Amniotic stem cell (primary cell): ENCODE measurements at places on chromosomes 7 and 10.

DNA sequence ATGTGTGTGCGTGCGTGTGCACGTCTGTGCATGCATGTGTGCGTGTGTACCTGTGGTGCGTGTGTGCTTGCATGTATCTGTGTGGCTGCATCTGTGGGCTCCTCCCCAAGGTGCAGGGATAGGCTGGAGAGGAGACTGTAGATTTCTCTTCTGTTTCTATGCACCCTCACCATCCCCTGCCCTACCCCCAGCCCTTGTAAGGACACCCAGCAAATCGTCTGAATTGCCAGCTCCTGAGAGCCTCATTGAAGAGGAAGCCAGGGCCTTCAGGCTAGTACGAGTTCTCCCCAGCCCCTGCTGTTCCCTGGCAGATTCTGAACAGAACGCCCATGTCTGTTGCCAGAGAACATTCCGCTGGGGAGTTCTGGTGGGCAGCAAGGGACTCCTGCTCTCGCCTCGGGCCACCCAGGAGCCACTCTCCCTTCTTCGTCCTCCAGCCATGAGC lies 17.0 kb upstream of the TRIM8 start:
- no peak for DNase-seq

DNA sequence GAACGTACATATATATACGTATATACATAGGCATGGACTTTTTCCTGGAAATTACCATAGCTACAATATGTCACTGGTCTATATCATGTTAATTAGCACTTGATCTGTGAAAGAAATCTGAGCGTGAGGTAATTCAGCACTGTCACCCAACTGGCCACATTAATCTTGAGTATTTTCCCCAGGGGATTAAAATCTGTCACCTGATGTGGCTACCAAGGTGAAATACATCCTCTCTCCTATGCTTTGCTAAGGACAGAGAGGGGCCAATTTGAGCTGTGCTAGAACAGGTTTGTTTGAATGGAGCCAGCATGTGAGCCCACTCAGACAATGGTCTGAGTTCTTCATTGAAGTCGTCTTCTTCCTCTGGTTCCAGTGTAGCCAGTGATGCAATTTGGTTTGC lies 33.3 kb downstream of the CYCS start:
- DNase-seq: no peak

DNA sequence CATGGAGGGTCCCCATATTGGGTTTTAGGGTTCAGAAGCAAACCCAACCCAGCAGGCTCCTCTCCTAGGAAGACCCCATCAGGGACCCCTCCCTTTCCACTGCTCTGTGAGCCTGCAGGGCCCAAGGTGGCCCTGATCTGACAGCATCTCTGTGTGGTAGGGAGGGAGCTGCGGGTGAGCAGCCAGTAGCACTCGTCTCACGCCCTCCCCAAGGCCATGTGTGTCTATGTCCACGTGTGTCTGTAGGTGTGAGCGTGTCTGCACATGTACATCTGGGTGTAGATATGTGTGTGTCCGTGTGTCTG lies 103.5 kb upstream of the FAM20C start:
- DNase-seq: no peak

DNA sequence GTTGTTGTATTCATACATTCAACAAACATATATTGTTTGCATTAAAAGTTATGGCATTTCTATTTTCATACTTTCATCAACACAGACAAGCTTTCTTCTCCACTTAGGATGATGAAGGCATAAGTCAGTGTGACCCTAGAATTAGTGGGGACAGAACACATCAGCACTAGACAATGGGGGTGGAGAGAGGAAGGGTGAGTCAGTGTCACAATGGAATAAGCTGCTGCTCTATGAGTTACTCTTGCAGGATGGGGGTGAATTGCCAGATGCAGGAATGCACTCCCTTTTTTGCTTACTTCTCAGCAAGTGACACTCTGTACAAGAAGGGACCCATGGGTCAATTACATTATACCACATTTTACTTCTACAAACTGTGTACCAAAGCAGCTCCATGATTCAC lies 74.0 kb downstream of the DGKI start:
- DNase-seq: peak; percentile 15

GRCh38 chr10:108975459-108976058 lies 947.8 kb downstream of the XPNPEP1 start:
- DNase-seq: no peak

GRCh38 chr10:78231327-78231726 lies 197.7 kb downstream of the RPS24 start:
- DNase-seq: no peak

DNA sequence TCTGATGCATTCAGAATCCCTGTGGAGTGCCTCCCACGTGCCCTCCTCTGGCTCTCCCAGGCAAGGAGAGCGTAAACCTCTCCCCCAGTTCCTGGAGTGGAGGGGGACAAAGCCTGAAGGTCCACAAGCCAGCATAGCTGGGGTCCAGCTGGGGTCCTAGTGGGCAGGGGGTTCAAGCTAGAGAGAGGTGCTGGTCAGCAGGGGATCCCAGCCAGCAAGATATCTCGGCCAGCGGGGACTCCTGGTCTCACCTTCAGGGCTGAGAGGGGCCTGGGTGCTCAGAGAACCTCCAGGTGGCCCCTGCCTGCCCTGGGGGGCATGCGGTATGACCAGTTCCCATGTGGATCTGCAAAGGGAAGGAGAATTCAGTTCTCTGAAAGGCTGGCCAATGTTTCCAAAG lies 413.7 kb downstream of the TCERG1L start:
- DNase-seq: no peak

DNA sequence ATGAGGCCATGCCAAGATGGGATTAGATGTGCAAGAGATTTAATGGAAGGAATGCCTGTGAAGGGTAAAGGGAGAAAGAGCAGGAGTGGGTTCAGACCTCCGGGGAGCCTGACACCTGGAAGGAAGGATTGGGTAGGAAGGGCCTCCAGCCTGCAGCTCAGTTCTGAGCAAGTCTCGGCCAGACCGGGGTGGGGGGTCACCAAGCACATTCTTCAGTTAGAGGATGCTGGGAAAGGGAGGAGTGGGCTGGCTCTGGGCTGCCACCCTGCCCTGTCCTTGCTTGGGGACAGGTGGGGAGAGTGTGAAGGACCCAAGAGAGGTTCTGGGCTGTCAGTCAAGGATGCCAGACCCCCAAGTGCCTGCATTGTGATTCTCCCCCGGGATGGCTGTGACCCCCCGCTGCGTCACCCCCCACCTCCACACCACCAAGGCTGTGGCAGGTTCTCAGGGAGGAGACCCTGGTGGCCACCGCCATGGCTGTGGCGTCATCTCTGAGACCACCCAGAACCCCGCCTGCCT lies 16.5 kb upstream of the PRKAG2 start:
- no peak for DNase-seq

- no peak for DNase-seq
These were observed 905 bp downstream of the C1GALT1 start for GRCh38 chr7:7183061-7183837.

DNA sequence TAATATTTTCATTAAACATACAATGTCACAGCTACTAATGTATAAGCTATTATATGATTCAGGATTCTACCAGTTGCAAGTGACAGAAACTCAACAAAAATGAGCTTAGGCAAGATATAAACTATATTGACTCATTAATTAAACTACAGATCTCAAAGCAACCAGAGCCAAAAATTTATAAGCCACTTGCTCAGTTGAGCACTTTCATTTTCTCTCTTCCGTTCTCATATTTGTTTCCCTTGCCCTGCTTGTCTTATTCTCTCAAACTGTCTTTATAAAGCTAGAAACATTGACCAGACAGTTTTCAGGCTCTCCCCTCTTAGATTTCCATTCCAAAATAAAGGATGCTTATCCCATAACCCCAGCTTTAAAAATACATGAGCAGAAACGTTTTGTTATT lies 60.2 kb upstream of the DGKB start:
- no peak for DNase-seq

DNA sequence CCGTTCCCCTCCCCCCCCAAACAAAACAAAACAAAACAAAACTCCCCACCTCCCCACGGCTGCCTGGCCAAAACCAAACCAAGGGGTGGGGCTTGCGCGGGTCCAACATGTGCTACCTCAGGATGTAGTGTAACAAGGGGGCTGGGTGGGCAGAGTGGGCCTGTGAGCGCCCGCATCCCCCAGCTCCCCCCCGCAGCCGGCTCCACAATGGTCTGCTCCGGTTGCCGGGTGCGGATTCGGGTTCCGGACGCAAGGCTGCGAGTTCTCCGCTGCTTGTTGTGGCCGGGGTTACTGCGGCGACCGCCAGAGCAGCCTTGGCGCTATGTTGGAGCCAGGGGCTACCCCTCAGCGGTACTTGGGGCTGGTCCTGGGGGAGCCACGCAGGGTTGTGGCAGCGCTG lies 4.9 kb downstream of the C10orf143 start:
- DNase-seq: no peak

- DNase-seq: no peak
These were observed 83.1 kb downstream of the HIBADH start for GRCh38 chr7:27579565-27579964.

- DNase-seq: no peak
These were observed 20.5 kb downstream of the ZRANB1 start for GRCh38 chr10:124962421-124962820.

- no peak for DNase-seq
These were observed 757.1 kb downstream of the SORCS3 start for GRCh38 chr10:105398202-105398601.

- DNase-seq: no peak
These were observed 4.5 kb downstream of the ZNF800 start for GRCh38 chr7:127387974-127388373.

GRCh38 chr10:129936923-129937300 lies 27.2 kb downstream of the EBF3 start:
- DNase-seq: no peak

DNA sequence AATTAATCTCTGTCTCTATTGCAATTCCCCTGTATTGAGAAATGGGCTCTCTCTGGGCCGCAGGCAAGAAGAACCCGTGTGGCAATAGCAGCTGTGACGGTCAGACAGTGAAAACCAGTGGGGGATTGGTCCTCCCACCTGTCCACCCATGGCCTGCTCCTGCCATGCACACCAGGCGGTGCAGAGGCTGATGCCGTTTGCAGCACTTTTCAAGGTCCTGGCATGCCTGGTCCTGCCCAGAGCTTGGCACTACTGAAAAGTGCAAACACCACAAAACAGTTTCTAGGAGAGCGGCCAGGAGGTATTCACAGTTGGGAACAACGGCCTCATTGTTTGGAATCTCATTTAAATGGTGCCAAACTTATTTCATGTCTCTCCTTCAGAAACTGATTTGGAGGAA lies 41.5 kb downstream of the PSPH start:
- no peak for DNase-seq

DNA sequence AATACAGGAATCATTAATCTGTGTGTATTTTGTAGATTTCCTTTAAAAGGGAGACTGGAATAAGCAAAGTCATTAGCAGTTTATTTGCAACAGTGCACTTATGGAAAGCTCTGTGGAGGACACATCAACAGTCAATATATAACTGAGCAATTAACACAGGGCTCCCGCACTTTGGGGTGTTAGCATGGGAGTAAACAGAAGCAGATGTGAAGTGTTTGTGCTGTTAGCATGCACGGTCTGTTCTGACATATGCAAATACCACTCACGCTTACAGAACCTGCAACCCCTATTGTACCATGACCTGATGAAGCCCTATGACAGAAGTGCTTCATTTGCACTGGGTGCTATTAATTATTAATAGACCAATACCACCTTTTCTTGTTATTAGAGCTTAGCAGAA lies 118.9 kb downstream of the PPP1R3A start:
- no peak for DNase-seq

DNA sequence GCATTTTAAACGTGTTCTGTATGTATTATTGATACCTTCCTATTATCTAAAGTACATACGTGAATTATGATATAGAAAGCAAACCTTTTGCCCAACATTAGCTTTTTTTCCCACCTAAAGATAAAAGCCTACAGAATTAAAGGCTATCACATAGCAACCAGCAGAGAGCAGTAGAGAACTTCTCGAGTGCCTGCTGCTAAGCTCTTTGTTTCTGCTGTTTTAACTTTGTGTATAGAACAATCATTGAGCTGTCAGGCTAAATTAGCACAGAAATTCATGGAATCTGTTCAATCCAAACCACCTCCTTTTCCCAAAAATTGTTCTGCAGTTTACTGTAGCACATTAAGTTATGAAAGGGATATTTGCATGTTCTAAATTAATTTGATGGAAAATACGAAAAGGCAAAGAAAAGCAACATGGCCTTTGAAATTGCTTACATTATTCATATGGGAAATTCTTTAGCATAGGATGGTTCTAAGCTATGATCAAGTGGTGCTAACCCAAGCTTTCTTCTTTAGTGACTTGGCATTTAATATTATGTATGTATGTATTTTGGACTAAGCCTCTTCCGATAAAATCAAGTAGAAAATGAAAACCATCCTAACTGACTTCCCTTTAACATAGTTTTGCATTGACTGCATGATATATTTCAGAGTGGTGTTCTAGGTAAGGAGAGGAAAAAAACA lies 1288.5 kb downstream of the GATA3 start:
- DNase-seq: no peak

DNA sequence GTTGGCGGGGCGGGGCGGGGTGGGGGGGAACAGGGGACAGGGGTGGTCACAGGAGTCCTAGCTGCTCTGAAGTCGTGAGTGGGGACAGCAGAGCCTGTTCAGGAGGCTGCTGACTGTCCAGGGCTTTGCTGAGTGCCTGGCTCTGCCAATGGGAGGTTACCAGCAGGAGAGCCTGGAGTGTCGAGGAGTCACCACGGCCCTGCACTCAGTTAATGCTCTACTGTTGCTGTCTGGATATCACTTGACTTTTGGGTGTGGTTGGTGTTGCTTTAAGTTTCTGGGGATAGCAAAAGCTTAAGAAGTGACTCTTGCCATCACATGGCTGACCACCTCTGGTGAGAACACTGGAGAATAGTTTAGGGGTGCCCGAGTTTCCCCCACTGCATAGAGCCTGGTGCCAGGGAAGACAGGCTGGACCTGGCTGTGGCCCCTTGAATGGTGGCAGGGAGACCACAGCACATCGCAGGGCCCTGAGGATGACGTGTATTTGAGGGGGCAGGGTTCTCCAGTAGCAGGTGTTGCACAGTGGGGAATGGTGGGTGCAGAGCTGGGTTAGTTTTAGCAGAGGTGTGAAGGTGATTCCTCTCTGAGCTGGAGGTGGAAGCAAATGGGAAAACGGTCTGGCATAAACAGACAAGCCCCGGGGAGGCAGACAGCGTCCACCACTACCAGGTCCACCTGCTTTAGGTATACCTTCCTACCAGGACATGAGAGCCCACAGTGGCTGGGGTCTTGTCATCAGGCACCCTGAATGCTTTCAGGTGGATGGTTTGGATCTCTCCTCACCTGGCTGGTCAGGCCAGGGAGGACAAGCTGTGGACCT lies 54.2 kb upstream of the CAMK2B start:
- DNase-seq: no peak

DNA sequence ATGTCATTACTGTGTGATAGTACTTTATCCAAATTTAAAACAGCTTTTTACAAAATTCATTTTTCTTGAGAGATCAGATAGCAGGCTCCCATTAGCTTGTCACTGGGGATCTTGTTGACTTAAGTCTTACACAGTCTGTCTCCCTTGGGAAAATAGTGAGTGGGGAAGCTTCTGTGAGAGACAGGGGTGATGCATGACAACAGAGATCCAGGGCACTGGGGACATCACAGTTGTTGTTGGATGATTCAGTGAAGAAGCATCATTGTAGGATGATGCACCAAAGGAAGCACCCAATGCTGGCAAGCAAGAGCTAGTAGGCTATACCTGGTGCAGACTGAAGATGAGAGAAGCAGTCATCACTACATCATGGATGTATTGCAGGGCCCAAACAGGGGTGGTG lies 284.7 kb downstream of the HDAC9 start:
- no peak for DNase-seq
